ENCODE measurements at places on chromosomes 11 and 22.

- peak; percentile 39 for DNase-seq
These were observed 59.2 kb downstream of the MED15 start for GRCh38 chr22:20566420-20567260.

DNA sequence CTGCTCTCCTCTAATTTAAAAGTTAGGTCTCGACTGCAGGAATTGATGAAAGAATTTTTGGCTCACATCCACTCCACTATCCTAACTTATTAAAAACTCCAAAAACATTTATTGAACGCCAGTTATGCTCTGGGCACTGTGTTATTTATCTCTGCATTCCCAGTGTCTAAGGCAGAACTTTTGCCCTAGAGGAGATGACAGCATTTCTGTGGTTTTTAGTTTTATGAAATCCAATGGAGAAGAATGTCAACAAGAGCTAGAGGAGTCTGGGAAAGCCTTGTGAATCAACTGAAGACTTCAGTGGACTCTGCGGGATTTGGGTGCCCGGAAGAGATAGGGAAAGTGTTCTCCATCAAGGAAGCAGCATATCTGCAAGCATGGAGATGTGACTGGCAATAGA lies 217.0 kb upstream of the PGR start:
- DNase-seq: no peak

GRCh38 chr11:57983191-57983590 lies 40.5 kb upstream of the OR9Q1 start:
- no peak for DNase-seq

DNA sequence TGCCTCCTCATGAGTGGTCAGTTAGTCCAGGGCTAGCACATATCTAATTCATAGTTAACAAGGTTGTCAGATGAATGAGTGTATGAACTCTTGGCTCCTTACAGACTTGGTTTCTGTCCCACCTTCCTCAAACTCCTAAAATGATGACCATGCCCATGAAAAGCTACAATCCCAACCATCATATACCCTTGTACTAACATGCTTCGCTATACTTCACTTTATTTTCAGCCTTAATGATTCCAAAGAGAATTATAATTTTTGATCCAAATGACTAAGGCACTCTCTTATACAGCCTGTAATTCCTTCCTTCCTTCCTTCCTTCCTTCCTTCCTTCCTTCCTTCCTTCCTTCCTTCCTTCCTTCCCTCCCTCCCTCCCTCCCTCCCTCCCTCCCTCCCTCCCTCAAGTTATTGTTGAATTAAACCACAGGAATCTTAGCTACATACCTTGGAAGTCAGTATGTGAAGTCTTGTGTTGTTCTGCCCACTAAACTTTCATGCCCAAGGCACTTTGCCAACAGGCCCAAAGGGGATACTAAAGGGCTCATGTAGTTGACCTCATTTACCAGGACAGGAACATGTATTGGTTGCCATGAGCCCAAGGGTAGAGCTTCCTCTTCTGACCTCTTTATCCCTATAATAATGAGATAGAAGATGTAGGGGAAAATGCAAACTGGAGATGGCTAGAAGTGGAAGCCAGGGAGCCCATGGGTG lies 37.4 kb downstream of the CALCA start:
- DNase-seq: no peak

DNA sequence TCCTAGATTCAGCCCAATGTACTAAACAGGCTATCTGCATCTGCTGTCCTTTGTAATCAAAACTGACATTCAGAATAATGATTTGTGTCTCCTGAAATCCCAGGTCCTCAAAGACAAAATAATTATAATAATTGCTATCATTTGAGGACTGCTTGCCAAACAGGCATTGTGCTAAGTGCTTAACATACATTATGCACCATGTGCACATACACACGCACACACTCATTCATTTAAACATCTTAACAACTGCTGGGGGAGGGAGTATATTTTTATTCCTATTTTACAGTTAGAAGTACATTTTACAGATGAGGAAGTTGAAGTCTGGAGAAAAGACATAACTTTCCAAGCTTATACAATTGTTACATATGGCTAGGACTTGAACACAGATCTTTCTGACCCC lies 308.0 kb upstream of the ZC3H12C start:
- no peak for DNase-seq

- no peak for DNase-seq
These were observed 8.1 kb downstream of the C11orf91 start for GRCh38 chr11:33692541-33692940.

DNA sequence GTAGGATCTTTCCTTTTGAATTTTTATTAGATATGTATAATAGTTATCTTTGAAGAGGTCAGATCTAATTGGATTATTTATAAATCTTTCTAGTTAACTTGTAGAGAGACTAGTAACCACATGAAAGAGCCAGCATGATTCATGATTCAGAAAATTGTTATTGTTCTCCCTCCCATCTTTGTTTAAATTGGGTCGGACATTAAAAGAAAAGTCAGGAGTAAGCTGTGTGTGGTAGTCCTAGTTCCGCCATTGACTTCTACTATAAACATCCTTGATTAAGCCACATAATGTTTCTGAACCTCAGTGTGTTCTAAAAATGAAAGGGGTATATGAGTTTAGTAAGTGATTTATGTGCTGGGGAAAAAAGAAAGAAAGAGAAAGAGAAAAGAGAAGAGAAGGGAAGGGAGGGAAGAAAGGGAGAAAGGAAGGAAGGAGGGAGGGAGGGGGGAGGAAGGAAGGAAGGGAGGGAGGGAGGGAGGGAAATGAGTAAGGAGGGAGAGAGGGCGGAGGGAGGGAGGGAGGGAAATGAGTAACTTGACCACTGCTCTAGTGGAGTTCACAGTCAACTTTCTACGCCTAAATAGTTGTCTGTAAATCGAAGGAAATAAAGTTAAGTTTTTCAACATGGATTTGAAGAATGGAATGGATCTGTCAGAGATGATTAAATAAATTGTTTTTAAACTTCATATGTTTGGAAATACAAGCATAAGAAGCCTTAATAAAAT lies 32.9 kb downstream of the SIK2 start:
- DNase-seq: no peak

DNA sequence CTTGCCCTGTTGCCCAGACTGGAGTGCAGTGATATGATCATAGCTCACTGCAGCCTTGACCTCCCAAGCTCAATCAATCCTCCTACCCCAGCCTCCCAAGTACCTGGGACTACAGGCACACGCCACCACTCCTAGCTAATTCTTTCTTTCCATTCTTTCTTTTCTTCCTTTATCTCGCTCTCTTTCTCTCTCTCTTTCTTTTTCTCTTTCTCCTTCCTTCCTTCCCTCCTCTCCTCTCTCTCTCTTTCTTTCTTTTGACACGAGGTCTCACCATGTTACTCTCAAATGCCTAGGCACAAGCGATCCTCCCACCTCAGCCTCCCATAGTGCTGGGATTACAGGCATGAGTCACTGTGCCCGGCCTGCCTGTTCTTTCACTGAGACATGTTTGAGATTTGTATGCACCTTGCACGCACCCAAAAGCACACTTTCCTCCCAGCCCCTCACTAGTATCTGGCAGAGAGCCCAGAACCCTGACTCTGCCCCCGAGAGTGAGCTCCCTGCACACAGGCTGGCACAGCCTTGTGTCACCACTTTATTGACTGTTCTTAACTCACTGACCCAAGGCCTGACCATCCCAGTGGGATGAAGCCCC lies 56.8 kb downstream of the CD6 start:
- peak; percentile 79 for DNase-seq

- no peak for DNase-seq
These were observed 118.6 kb upstream of the C11orf87 start for GRCh38 chr11:109303342-109303741.

GRCh38 chr11:104588446-104588845 lies 309.8 kb downstream of the CASP12 start:
- DNase-seq: no peak

GRCh38 chr22:40108396-40108795 lies 69.3 kb upstream of the TNRC6B start:
- no peak for DNase-seq

DNA sequence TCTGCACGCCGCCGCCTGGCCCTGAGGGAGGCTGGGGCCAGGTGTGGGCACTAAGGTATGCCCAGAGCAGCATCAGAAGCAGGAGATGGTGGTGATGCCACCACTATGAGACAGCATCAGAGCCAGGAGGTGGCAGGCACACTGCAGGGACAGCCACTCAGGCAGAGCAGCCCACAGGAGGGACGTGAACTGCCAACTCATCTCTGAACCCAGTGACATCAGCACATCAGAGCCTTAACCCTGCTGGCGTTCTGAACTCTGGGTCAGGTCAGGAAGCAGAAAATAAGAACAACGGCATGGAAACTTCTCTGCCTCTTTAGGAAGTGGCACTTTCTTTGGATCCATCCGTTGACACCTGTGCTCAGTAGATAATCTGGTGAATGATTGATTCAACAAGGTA lies 14.7 kb upstream of the IFT27 start:
- DNase-seq: no peak

- DNase-seq: no peak
These were observed 2.0 kb downstream of the PVALB start for GRCh38 chr22:36814801-36815200.

DNA sequence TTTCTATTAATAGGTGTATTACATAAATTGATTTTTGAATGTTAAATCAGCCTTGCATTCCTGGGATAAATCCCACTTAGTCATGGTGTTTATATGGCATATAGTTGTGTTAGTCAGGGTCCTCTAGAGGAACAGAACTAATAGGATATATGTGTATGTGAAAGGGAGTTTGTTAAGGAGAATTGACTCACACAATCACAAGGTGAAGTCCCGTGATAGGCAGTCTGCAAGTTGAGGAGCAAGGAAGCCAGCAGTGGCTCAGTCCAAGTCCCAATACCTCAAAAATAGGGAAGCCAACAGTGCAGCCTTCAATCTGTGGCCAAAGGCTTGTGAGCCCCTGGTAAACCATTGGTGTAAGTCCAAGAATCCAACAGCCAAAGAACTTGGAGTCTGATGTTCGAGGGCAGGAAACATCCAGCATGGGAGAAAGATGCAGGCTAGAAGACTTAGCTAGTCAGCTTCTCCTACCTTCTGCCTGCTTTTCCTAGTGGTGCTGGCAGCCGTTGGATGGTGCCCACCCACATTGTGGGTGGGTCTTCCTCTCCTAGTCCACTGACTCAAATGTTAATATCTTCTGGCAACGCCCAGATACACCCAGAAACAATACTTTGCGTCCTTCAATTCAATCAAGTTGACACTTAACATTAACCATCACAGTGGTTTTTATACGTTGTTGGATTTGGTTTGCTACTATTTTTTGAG lies 12.9 kb downstream of the SFI1 start:
- DNase-seq: no peak

- DNase-seq: no peak
These were observed 146.8 kb upstream of the TTC12 start for GRCh38 chr11:113167599-113167998.

- no peak for DNase-seq
These were observed 902.4 kb upstream of the CCDC90B start for GRCh38 chr11:84188521-84188920.

DNA sequence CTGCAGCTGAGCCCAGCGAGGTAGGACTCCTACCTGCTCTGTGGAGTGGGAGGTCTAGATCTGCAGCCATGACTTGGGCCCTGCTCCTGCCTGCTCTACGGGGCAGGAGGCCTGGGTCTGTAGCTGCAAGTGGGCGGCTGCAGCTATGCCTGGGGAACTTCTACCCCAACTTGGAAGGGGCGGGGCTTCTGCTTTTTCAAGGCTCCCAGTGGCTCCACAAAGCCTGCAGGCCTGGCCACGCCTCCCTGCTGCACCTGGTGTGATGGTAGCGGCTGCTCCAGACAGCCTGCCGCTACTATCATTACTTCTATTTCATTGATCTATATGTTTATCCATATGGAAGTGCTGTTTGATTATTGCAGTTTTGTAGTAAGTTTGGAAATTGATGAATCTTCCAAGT lies 121.2 kb downstream of the NELL1 start:
- DNase-seq: no peak

GRCh38 chr11:111499483-111499882 lies 12.7 kb downstream of the BTG4 start:
- no peak for DNase-seq

Measured in stimulated activated CD4-positive, alpha-beta T cell treated with anti-CD3 and anti-CD28 coated beads, Interleukin-2, amount 100 ng/mL, for 4 hours (primary cell).